Body of pancreas (tissue), 4 donors: ENCODE measurements at places on chromosomes 6 and 20.

- DNase-seq: no peak
Measured at GRCh38 chr6:34317172-34317477, 68.3 kb upstream of the SMIM29 start.

DNA sequence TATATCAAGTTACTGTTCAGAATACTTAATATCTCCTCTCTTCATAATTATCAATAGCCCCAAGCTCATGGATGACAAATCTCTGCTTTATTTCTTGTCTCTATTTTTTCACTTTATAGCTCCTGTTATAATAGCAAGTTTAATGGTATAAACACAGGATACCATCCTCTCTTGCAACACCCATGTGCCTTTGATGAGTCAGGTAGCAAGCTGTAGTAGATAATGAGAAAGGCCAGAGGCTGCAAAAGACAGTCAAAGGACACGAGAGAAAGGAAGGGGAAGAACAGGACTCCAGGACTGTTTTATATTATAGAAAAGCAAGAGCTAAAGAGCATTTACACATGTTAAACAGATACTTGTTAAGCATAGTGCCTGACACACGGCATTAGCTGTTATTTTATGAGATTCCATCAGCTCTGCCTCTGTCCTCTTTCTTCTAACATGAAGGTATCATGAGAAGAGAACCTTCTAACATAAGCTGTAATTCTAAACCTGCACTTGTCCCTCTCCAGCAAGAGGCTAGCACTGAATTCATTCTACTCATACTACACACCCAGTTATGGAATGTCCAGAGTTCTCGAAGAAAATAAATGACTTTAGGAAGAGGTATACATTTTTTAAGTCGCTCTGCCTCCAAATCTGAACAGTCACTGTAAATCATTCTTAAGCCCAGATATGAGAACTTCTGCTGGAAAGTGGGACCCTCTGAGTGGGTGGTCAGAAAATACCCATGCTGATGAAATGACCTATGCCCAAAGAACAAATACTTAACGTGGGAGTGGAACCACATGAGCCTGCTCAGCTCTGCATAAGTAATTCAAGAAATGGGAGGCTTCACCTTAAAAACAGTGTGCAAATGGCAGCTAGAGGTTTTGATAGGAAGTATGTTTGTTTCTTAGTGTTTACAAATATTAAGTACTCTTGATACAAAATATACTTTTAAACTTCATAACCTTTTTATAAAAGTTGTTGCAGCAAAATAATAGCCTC lies 45.0 kb downstream of the NT5E start:
- no peak for DNase-seq

DNA sequence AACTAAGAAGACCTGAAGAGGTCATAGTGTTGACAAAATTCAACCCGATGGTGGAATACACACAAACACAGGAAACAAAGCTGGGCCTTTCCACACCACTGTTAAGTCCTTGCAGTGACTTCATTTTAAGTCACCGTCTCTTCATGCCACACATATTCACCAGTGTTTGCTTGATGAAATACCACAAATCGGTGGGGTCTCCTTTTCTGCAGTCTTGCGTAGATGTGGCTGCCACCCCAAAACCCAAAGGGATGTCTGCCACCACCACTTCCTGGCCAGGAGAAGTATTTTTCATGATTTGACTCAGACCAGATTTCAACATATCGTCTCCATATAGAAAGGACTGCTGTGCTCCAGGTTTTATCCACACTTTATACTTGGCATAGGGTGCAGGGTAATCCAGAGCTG lies 11.0 kb upstream of the COL10A1 start:
- no peak for DNase-seq

GRCh38 chr6:40668203-40668602 lies 81.0 kb upstream of the LRFN2 start:
- no peak for DNase-seq

- DNase-seq: no peak
Measured at GRCh38 chr6:96980142-96980541, 55.6 kb downstream of the KLHL32 start.

- no peak for DNase-seq
Measured at GRCh38 chr6:122740936-122741335, 38.6 kb upstream of the FABP7 start.

DNA sequence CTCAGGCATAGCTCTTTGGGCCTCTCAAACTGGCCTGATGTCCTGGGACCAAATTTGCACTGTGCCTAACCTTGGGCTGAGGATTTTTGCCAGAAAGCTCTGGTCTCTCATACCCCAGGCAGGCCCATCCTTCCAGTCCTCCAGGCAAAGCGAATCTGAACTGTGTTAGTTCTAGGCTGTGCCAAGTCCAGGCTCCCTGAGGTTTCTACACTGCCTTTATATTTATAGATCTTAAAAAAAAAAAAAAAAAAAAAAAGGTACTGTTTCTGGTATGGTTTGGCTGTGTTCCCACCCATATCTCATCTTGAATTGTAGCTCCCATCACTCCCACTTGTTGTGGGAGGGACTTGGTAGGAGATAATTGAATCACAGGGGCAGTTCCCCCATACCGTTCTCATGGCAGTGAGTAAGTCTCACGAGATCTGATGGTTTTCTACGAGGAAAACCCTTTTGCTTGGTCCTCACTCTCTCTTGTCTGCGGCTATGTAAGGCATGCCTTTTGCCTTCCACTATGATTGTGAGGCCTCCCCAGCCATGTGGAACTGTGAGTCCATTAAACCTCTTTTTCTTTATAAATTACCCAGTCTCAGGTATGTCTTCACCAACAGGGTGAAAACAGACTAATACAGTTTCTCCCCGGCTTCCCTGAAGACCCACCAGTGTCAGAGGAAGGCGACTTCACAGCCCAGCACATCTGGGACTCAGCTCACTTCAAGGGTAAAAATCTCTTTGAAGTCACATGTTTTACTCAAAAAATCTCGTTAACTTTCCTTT lies 39.0 kb upstream of the TBXT start:
- DNase-seq: no peak

DNA sequence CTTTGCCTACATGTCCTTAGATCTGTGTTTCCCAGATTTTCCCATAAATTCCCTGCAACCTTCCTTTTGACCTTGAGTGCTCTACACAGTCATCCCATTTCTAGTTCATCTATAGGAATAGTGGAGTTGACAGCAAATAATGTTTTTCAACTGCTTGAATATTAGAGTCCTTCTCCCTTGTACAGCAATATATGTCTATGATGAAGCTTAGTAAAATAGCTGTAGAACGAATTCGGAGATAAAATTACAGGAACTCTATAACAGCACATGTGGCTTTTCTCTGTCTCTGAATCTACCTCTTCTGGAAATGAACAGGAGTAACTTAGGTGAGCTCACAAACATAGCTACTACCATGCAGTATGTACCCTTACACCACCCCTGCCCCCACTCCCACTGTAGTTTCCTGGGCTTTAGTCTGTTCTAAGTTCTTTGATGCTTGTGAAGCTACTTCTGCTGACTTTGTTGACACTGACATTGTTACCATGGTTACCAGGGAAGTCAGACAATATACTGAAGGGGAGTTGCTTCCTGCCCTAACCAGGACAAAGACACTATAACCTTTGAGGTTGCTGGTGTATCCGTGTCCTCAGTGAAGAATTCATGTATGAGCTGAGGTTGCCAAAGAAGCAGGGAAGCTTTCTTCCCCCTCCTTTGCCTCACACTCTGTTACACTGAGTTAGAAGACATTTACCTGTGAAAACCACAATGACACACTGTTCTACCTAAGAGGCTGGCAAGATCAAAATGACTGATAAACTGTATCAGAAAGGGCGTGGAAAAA lies 35.8 kb upstream of the SHLD1 start:
- DNase-seq: no peak

- no peak for DNase-seq
Measured at GRCh38 chr20:45433316-45433715, 17.4 kb downstream of the PIGT start.

- no peak for DNase-seq
Measured at GRCh38 chr6:41692730-41693129, 42.7 kb downstream of the TFEB start.
